Upper lobe of left lung (tissue), 6 donors: ENCODE measurements at places on chromosomes 12 and 14. TPM values are rescaled to one million over a fixed set of nuclear protein-coding genes. Genes with fewer than 3 reads are reported as not detected.

GPR132 gene
- 5.5 TPM for total RNA-seq

ANKRD33 gene
- not detected for total RNA-seq

HRK gene
- not detected for total RNA-seq

EID3 gene
- 3.2 TPM for total RNA-seq

SYNDIG1L gene
- 2.0 TPM for total RNA-seq

MANSC4 gene
- total RNA-seq, result not detected

SRGAP1 gene
- total RNA-seq, result 4.7 TPM

MYO1A gene
- total RNA-seq, result not detected

APOLD1 gene
- 12.8 TPM for total RNA-seq

HOXC11 gene
- total RNA-seq, result not detected

ACSS3 gene
- total RNA-seq, result 30.9 TPM

TEX52 gene
- total RNA-seq, result not detected

ACOT6 gene
- not detected for total RNA-seq

SERPINA5 gene
- total RNA-seq, result not detected

TAMALIN gene
- 151 TPM for total RNA-seq

RBM19 gene
- 25.5 TPM for total RNA-seq

PLA2G1B gene
- total RNA-seq, result 73.2 TPM

FOXN4 gene
- total RNA-seq, result not detected

TESPA1 gene
- 10.5 TPM for total RNA-seq

DDX11 gene
- 19.3 TPM for total RNA-seq

GPR135 gene
- total RNA-seq, result 1.7 TPM

FBRSL1 gene
- 16.0 TPM for total RNA-seq

TAS2R20 gene
- total RNA-seq, result 1.7 TPM

LTB4R gene
- 14.9 TPM for total RNA-seq

GPD1 gene
- 48.7 TPM for total RNA-seq

CDH24 gene
- 2.6 TPM for total RNA-seq

CLEC2A gene
- total RNA-seq, result not detected

BATF gene
- 5.4 TPM for total RNA-seq

NPAS3 gene
- total RNA-seq, result 0.69 TPM

CIDEB gene
- total RNA-seq, result 14.8 TPM

INHBE gene
- not detected for total RNA-seq
